ENCODE measurements at places on chromosomes 16 and 17. TPM values are rescaled to one million over a fixed set of nuclear protein-coding genes. Genes with fewer than 3 reads are reported as not detected.

The KCNG4 gene
- not detected for total RNA-seq

The PIK3R6 gene
- total RNA-seq: 0.38 TPM

The SP2 gene
- total RNA-seq: 0.28 TPM

The C1QTNF1 gene
- 158 TPM for total RNA-seq

The IKZF3 gene
- not detected for total RNA-seq

The KRTAP4-5 gene
- not detected for total RNA-seq

The ZACN gene
- total RNA-seq: not detected

The HID1 gene
- total RNA-seq: 1.4 TPM

The NACA2 gene
- not detected for total RNA-seq

The AXIN1 gene
- total RNA-seq: 21.7 TPM

All from regular cardiac myocyte (primary cell).